ENCODE measurements at places on chromosomes 3 and 15. TPM values are rescaled to one million over a fixed set of nuclear protein-coding genes. Genes with fewer than 3 reads are reported as not detected.

DNA sequence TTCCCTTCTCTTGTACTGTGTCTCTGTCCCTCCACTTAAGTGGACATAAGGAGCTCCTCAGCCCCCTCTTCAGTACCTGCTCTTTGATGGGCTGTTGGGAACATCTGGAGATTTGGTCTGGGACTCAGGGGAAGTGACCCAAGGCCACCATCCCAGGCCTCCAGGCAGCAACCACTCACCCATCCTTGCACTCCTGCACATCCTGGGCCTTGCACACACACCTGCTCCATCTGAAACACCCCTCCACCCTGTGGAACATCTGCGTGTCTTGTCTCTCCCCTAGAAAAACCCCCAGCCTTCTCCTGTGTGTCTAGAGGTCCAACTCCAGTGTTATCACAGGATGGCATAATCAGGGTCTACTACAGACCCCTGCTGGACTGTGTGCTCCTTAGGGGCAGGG lies 74.3 kb downstream of the ABTB1 start:
- no peak for ATAC-seq

The TTLL13 gene
- total RNA-seq = 1.5 TPM

The GPR149 gene
- total RNA-seq = not detected

The GOLGA6L7 gene
- 2.3 TPM for total RNA-seq

The AGTR1 gene
- 0.49 TPM for total RNA-seq

Data from motor neuron (in vitro differentiated cells).